ENCODE measurements at places on chromosomes 5 and 9.

DNA sequence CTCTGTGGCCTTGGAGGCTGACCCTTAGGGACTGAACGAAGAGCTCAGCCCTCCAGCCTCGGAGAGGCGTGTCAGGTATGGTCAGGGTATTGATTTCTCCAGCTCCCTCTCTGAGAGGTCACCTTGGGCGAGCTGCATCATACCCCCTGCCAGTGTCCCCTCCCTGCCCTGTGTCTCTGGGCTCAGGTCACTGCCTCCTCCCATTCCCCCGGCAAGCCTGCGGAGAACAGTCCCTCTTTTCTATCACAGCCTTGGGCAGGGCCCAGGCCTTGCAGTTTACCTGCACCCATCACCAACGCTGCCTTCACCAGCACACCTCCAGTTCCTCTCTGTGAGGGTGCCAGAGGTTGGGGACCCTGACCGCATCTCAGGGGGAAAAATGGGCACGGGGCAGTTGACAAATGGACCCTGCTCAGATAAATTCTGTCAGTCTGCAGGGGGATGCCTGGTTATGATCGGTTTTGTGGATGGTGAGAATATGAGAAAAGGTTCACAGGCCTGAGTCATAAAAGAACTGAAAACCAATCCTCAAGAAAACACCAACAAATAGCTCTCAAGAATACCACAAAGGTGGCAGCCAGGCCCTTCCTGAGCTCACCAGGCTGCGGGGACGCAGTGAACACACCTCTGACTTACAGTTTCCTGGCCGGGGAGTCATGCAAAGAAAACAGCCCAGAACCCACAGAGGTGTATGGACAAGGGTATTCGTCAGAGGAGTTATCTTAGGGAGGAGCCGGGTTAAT lies 24.7 kb upstream of the RXRA start:
- no peak for DNase-seq

DNA sequence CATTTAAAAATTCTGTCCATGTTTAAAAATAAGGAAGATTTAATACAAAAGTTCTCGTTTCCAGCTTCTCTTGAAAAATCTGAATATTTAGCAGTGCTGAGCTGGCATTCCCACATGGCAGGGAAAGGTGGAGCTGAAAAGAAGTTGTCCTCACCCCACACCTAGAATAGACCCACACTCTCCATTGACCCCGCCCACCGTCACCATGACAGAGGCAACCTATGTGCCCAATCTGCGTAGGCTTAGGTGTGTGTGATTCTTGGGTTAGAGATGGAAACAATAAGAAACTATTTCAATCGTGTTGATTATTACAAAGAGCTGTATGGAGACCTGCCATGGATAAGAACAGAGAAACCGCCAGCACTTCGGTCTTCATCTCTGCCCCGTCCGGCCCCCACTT lies 8.9 kb upstream of the STK32A start:
- no peak for DNase-seq

DNA sequence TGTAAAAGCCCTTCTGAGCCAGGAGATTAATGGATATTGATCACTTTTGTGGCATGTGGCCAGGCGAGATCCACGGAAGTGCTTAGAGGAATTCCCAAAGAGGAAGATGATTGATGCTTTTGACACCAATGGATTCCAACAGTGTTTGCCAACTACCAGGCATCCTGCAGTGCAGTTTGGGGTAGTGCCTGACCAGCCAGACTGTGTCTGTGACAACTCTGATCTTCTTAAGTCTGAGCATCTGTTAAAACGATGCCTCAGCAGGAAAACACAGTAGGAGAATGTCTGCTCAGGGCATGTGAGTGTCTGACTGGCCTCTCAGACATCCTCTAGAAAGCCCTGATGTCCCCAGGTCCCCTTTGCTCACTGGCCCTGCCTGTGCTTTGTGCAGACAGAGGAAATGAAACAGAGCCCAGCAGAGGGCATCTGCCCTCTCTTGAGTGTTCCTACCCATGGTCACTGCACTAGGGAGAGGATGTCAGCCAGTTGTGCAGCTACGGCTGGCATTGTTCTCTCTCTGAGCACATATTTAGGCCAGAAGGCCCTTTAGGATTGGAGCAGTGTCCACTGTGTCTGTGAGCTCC lies 57.0 kb downstream of the TRPC7 start:
- DNase-seq, result no peak

DNA sequence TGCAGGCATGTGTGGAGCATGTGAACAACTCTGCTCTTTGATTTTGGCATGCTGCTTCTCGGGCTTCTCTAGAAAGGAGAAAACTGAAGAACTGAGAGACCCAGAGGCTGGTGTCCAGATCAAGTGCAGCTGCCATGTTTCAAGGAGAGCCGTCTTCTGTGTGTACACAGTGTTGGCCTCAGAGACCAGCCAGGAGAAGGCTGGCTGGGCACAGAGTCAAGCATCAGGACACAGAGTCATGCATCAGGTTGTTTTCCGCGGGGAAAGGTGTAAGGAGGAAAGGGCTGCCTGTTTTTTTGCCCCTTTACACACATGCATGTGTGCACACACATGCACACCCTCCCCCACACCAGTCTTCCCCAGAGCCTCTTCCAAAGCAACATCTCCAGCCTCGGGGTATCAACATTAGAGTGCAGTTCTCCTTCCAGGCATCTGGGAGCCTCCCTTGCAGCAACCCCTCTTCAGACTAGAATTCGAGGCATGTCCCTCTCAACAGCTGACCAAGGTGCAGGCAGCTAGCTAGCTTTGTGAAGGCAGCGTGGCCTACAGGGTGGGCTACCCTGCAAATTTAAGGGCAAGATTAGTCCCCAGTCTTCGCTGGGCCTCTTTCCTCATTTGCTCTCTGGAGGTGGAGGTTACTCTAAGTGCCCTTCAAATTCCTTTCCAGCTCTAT lies 180.9 kb downstream of the AOPEP start:
- no peak for DNase-seq

DNA sequence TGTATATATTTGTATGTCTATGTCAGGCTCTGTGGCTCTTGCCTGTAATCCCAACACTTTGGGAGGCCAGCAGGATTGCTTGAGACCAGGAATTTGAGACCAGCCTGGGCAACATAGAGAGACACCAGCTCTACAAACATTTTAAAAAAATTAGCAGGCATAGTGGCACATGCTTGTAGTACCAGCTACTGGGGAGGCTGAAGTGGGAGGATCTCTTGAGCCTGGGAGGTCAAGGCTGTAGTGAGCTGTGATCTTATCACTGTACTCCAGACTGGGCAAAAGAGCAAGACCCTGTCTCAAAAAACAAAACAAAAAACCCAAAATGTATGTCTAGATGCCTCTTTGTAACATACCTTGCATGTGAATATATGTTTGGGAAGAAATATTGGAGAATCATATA lies 15.8 kb downstream of the ARRDC3 start:
- DNase-seq, result no peak

DNA sequence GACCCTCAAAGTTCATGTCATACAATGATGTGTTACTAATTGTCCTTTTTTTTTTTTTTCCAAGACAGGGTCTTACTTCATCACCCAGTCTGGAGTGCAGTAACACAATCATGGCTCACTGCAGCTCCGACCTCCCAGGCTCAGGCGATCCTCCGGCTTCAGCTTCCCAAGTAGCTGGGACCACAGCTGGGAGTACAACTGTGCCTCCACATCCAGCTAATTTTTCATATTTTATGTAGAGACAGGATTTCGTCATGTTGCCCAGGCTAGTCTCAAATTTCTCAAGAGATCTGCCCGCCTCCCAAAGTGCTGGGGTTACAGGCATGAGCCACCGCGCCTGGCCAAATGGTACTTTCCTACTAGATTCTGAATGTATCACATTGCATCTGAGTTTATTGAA lies 49.4 kb upstream of the EBF1 start:
- DNase-seq, result no peak

GRCh38 chr5:40945111-40945510 lies 35.8 kb downstream of the C7 start:
- no peak for DNase-seq

DNA sequence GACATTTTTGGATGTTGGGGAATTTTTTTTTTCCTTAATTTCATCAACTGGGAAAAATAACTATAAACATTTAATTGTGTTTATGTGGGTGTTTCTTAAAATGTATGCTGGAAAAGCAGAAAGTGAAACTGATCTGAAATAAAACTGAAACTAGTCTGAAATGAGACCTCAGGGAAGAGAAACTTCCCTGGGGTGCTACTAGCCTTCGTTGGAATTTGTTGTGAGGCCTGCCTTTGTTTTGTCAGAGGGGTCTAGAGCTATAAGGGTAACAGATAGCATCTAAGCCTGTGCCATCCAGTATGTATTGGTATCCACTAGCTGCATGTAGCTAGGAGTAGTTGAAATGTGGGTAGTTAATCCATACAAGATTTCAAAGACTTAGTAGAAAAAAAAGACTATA lies 10.4 kb downstream of the ZNF618 start:
- no peak for DNase-seq

- no peak for DNase-seq
These were observed 356.2 kb upstream of the NUDT12 start for GRCh38 chr5:103918668-103919367.

DNA sequence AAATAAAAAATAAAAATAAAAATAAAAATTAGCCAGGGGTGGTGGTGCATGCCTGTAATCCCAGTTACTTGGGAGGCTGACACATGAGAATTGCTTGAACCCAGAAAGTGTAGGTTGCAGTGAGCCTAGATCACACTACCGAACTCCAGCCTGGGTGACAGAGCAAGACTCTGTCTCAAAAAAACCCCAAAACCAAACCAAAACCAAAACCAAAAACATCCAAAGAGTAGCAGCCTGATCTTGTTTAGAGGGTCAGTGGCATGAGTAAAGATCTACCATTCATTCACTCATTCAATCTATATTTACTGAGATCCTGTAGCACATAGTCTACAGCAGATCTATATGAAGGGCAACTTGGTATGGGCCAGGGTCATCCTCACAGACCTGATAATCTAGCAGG lies 202.4 kb downstream of the MAPKAP1 start:
- no peak for DNase-seq

DNA sequence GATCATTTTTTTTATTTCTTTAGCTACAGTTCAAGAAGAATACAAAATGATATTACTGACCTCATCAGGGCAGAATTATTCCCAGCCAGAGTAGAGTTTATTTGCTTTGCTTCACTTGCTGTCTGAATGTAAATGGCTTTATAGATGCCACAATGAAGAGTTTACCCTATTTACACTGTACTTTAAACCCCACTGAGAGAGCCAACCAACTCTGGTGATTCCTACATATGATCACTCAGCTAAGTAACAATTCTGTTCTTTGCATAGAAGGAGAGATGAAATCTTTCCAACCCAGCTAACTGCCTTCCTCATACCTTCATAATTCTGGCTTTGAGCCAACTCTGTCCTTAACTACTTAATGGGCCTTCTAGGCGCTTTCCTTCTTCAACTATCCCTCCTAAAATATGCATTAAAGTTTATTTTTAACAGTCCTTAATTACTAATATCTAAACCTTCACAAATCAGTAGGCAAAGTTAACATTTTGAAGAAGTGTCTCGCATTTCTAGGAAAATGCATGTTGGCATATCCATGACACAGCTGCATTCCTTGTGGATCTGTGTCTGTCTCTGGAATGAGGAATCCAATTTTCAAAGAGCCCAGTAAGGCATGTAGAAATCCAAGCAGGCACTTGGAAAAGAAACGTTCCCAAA lies 284.8 kb upstream of the GRAMD2B start:
- no peak for DNase-seq

GRCh38 chr5:131671409-131671808 lies 36.4 kb upstream of the RAPGEF6 start:
- no peak for DNase-seq

DNA sequence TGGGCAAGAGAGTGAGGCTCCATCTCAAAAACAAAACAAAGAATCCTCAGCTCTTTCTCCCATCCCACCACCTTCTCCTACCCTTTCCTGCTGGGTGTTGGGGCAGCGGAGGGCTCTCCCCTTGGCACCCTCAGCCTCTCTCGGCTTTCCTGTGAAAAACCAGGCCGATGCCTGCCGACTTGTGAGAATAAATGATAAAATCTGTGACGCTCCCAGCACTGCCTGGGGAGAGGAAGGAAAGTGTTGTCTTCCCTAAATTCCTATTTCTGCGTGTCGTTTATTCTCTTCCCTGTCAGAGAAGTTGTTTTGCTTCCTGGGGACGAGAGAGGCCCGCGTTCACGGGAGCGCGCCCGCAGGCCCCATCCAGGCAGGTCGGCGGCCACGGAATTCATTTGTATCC lies 19.7 kb downstream of the NEK6 start:
- DNase-seq, result no peak

GRCh38 chr9:73200694-73201452 lies 49.2 kb downstream of the ANXA1 start:
- DNase-seq, result no peak

DNA sequence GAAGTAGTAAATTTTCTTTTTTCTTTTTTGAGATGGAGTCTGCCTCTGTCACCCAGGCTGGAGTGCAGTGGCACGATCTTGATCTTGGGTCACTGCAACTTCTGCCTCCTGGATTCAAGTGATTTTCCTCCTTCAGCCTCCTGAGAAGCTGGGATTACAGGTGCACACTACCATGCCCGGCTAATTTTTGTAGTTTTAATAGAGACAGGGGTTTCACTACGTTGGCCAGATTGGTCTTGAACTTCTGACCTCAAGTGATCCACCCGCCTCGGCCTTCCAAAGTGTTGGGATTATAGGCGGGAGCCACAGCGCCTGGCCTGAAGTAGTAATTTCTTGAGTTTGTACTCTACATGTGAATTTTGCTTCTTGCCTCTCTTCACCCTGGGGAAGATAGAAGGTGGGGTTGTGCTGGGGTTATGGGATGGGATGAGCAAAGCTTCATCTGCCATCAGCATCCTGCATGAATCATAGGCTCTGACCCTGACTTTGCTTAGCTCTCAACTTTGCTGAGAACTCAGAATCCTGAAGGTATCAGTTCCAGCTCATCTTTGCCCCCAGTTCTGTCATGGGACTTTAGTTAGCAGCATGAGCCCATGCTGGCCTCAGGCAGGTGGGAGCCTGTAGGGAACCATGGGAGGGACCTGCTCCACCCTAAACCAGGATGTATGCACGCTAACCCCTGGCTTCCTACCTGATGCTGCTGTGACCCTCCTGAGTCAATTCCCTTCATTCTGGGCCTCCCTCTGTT lies 9.3 kb upstream of the CCL21 start:
- DNase-seq, result no peak

- DNase-seq, result no peak
These were observed 1.9 kb downstream of the GABRP start for GRCh38 chr5:170785416-170785815.

- DNase-seq, result no peak
These were observed 1.5 kb upstream of the DNM1 start for GRCh38 chr9:128201441-128202369.

GRCh38 chr5:166602271-166602670 lies 1689.2 kb upstream of the WWC1 start:
- DNase-seq, result no peak

DNA sequence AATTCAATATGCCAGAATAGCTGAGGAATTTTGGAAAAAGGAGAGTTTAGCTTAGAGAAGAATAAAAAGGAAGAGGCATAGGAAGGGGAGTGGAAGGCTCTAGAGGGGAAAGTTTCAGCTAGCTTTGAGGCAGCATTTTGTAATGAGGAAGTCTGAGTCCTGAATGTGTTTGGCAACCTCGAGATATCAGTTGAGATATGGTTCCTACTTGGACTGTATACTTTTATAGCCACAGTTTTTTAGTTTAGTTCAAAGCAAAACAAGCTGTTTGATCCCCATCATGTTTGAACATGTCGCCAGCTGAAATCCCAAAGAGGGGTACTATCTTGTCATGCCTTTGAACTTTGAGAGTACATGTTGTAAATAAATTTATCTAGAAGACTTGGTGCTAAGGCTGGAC lies 559.0 kb upstream of the FTMT start:
- no peak for DNase-seq

- DNase-seq, result no peak
These were observed 111.1 kb downstream of the WDR70 start for GRCh38 chr5:37490120-37490810.

Data from esophagus squamous epithelium (tissue), 5 donors.